CD8-positive, alpha-beta memory T cell (primary cell): ENCODE measurements at places on chromosomes 7 and 10. TPM values are rescaled to one million over a fixed set of nuclear protein-coding genes. Genes with fewer than 3 reads are reported as not detected.

DNA sequence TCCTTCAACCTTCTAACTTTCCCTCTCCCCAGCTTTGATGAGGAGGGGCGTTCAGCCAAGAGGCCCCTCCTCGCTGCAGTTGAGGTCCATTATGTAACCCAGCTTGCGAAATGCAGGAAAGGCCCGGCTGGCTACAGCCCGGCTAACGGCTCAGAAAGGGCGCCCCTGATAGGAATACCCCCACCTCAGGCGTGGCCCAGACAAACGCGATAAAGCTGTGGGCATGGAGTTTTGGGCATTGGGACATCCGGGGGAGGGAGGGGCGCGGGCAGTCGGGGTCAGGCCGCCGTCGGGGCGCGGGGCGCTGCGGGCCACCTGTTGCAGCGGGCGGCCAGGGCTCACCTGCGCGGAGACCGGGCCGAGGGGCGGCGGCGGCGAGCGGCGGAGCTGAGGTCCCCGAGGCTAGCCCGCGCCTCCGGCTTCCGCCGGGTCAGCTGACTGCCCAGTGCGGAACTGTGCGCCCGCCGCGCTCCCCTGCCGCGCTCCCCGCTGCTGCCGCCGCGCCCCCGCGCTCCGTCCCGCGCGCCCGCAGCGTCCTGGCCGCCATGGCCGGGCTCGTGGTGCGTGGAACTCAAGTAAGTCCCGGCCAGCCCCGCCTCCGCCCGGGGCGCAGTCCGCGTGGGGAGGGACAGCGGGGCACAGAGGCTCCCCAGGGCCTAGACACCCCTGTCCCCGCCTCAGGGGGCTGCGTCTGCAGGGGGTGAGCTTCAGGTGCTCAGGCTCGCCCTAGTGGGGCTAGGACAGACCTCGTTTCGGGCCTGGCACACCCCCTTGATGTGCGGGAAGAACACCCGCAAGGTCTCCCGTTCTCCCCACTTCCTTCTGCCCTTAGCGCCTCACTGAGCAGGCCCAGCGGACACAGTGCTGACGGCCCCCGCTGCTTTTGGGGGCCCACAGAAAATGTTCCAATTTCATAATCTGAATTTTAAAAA is at the start of gene LRMDA:
LRMDA (plus strand) TSS at position 445 of the 932 bp plus-strand sequence.
- no peak within 1 kb of the TSS for H3K27ac ChIP-seq
- H3K27me3 ChIP-seq, result peaks cover 7% of the 10 kb centered on the region
- no peak within 1 kb of the TSS for H3K4me3 ChIP-seq
- no peaks in the 10 kb centered on the region for H3K4me1 ChIP-seq
- no peak for DNase-seq

CDHR1 gene
- total RNA-seq, result 1.7 TPM

NHLRC2 gene
- total RNA-seq, result 30.8 TPM

DNA sequence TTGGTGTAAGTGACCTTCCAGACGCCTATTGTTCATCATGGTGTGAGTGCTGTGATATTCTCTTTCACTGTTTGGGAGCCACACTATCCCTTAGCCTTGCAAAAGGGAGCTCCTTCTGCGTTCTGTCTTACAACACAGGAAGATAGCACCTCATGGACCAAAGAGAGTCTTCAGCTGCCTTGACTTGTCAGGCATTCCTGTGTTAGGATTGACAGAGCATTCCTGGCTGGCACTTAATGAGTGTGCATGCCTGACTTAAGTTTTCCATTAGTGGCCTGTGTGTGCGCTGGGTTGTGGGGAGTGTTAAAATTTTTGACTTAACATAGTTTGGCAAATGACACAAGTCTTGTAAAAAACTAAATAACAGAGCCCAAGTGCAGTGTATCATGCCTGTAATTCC is 21.9 kb upstream of the MSRB2 start:
- no peaks in the 10 kb centered on the region for H3K4me1 ChIP-seq
- no peak overlapping the region for H3K4me3 ChIP-seq
- no peaks in the 10 kb centered on the region for H3K27me3 ChIP-seq
- no peak overlapping the region for H3K27ac ChIP-seq
- no peaks in the 10 kb centered on the region for H3K36me3 ChIP-seq

- no peak overlapping the region for H3K4me3 ChIP-seq
- DNase-seq, result no peak
- no peaks in the 10 kb centered on the region for H3K36me3 ChIP-seq
- no peaks in the 10 kb centered on the region for H3K27me3 ChIP-seq
- H3K27ac ChIP-seq, result no peak overlapping the region
These were observed 460.4 kb downstream of the KCNMA1 start for GRCh38 chr10:77177161-77177560.

CLIP2 gene
- total RNA-seq, result 2.4 TPM

TUBAL3 gene
- total RNA-seq, result not detected

DNA sequence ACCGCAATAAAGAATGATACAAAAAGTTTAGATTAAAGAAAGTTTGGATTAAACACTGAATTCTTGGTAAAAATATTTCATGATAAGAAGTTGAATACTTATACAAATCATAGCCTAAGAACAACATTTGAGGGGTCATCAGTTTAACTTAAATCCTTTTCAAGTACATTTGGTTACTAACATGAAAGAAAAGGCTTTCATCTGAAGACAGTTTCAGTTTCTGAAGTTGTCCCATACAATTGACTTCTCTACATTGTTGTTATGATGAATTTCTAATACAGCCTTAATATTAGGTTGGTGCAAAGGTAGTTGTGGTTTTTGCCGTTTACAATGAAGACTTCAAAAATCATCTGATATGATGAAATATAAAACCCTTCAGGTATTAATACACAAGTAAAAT is 317.5 kb upstream of the MAGI2 start:
- H3K36me3 ChIP-seq, result no peaks in the 10 kb centered on the region
- H3K27ac ChIP-seq, result no peak overlapping the region
- H3K27me3 ChIP-seq, result no peaks in the 10 kb centered on the region
- DNase-seq, result no peak

DNA sequence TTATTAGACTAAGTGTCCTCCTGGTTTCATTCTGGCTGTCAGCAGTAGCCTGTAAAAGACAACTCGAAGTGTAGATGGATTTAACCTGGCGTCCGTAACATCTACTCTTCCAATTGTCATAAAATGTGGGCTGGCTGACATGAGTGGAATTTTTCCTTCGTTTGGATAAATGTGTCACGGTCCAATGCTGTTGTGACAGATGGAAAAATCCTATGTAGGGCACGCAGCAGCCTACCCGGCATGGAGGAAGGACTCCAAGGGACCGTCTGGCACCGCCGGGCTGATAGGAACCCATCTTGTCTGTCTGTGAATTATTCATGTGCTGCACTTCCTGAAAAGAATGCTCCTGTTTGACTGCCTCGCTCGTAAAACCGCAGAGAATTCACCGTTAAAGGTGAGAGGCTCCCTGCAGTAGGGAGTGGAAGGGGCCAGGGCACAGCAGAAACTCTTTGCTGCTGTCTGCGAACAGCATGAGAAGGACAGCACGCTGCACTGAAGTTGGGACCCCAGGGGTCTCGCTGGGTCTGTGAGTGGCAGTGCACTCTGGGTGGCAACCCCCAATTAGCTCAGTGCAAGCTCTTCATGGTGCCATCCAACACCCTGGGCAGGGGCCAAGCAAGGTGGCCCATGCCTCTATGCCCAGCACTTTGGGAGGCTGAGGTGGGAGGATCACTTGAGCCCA is 1.6 kb upstream of the ORAI2 start:
- no peaks in the 10 kb centered on the region for H3K36me3 ChIP-seq
- H3K4me1 ChIP-seq, result peaks cover 74% of the 10 kb centered on the region
- H3K27me3 ChIP-seq, result no peaks in the 10 kb centered on the region
- peak overlapping the region; percentile 78 for H3K27ac ChIP-seq
- DNase-seq, result peak; percentile 74

- H3K36me3 ChIP-seq, result no peaks in the 10 kb centered on the region
- no peaks in the 10 kb centered on the region for H3K27me3 ChIP-seq
These were observed 126.8 kb downstream of the WDR37 start for GRCh38 chr10:1183033-1183396.

DNA sequence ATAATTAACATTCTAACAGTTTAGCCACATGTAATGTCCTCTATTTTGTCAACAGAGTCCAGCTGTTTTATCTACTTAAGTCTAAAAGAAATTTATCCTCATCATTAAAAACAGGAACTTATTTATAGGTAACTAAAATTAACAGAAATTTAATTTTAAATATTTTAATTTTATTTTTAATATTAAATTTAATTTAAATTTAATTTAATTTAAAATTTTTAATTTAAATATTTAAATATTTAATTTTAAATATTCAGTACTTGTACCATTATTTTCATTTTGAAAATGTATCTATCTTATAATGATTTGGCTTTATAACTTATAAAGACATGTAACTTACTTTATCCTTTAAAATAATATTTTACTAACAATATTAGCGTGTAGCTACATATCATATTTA is 1.0 kb upstream of the GPR22 start:
- no peak overlapping the region for H3K4me3 ChIP-seq
- no peak for DNase-seq
- H3K4me1 ChIP-seq, result no peaks in the 10 kb centered on the region

GRCh38 chr7:5693529-5693928 is 87.9 kb downstream of the RNF216 start:
- H3K4me1 ChIP-seq, result peaks cover 89% of the 10 kb centered on the region
- peak overlapping the region; percentile 35 for H3K4me3 ChIP-seq
- H3K27ac ChIP-seq, result no peak overlapping the region
- no peaks in the 10 kb centered on the region for H3K27me3 ChIP-seq
- no peaks in the 10 kb centered on the region for H3K36me3 ChIP-seq

MAGI2 gene
- 0.26 TPM for total RNA-seq

- no peak overlapping the region for H3K27ac ChIP-seq
- peaks cover 6% of the 10 kb centered on the region for H3K27me3 ChIP-seq
- no peak overlapping the region for H3K4me3 ChIP-seq
- no peak for DNase-seq
- no peaks in the 10 kb centered on the region for H3K4me1 ChIP-seq
- no peaks in the 10 kb centered on the region for H3K36me3 ChIP-seq
These were observed 876 bp downstream of the DNAH11 start for GRCh38 chr7:21543528-21544302.

DNA sequence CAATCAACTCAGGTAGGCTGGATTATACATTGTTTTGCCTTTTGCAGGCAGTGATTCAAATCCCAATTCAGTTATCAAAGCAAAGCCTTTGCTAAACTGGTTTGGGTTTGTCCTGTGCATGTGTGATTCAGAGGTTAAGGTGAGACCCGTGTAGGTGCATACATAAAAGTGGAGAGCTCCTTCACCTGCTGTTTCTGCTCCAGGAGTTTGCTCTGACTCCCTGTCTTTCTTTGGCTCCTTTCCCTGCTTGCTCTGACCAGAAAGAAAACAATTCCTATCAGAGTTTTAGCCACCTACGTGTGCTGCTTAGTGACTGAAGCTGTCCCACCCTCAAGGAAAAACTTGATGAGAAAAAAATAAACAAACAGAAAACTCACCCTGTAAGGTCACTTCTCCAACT is 101.1 kb downstream of the TPST1 start:
- no peaks in the 10 kb centered on the region for H3K4me1 ChIP-seq
- no peak overlapping the region for H3K27ac ChIP-seq
- H3K36me3 ChIP-seq, result no peaks in the 10 kb centered on the region
- no peak overlapping the region for H3K4me3 ChIP-seq
- DNase-seq, result no peak

- H3K4me3 ChIP-seq, result no peak overlapping the region
- peaks cover 73% of the 10 kb centered on the region for H3K4me1 ChIP-seq
- no peaks in the 10 kb centered on the region for H3K36me3 ChIP-seq
- H3K27ac ChIP-seq, result no peak overlapping the region
- no peaks in the 10 kb centered on the region for H3K27me3 ChIP-seq
These were observed 120.5 kb downstream of the CCNY start for GRCh38 chr10:35456784-35457183.

FBXO24 gene
- 0.47 TPM for total RNA-seq

DNA sequence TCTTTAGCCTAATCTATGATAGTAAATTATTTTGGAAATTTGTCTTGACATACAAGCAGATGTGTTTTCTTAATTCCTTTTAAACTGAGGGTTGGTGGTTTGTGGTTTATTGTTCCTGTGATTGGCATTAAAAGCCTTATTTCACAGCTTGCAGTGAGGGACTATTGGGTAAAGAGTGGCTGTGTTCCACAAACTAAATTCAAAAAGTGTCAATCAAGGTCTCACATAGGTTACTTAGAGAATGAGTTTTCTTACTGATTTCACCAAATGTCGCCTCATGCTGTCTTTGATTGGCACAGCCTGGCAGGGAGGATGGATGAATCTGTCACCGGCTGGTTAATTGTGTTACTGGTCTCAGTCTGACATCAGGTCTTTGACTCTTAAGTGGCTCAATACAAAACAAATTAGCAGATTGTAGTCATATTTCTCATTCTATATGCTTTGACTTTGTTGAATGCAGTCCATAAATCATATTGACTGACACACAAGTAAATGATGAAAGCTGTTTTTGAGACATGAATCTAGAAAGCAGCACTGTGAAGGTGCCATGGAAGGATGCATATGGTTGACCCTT is 66.8 kb upstream of the CYP26C1 start:
- no peaks in the 10 kb centered on the region for H3K4me1 ChIP-seq
- H3K4me3 ChIP-seq, result no peak overlapping the region
- H3K27ac ChIP-seq, result no peak overlapping the region

- H3K36me3 ChIP-seq, result no peaks in the 10 kb centered on the region
- no peak overlapping the region for H3K27ac ChIP-seq
- no peak for DNase-seq
- no peak overlapping the region for H3K4me3 ChIP-seq
These were observed 89.3 kb upstream of the RET start for GRCh38 chr10:42987575-42987974.

DNA sequence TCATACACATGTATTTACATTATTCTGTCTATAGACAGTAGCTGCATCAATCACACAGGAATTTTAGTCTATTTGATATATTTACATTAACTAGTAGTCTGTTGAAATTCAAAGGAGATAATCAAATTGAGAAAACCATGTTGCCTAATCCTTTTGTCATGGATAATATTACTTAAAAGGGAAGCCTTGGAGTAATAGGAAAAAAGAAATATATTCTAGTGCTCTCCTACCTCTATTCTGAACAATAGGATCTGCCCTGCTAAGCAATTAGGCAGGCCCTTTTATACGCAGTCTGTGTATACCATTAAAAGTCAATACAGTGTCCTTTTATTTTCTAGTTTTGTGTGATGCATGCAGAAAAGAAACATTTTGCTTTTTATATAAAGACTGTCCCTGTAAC is 24.5 kb downstream of the UMAD1 start:
- no peak for DNase-seq
- H3K4me3 ChIP-seq, result no peak overlapping the region
- no peaks in the 10 kb centered on the region for H3K4me1 ChIP-seq
- H3K27ac ChIP-seq, result no peak overlapping the region
- no peaks in the 10 kb centered on the region for H3K27me3 ChIP-seq

PRKAR1B gene
- total RNA-seq, result 32.4 TPM

- no peak for DNase-seq
- H3K27me3 ChIP-seq, result no peaks in the 10 kb centered on the region
- H3K4me3 ChIP-seq, result no peak overlapping the region
- H3K36me3 ChIP-seq, result no peaks in the 10 kb centered on the region
- H3K4me1 ChIP-seq, result peaks cover 12% of the 10 kb centered on the region
- no peak overlapping the region for H3K27ac ChIP-seq
These were observed 4.9 kb downstream of the C10orf143 start for GRCh38 chr10:130105724-130106123.
